Neural progenitor cell (in vitro differentiated cells): ENCODE measurements at places on chromosomes 16 and 17. TPM values are rescaled to one million over a fixed set of nuclear protein-coding genes. Genes with fewer than 3 reads are reported as not detected.

The CIBAR2 gene
- total RNA-seq = 0.43 TPM in 1 of 2 replicates, not detected in the other

The CD300H gene
- total RNA-seq = not detected in 2 replicates

The GAST gene
- not detected in 2 replicates for total RNA-seq

The GFAP gene
- total RNA-seq = 0.45 and 0.46 TPM in 2 replicates

The KCNJ18 gene
- total RNA-seq = not detected in 2 replicates

The KRT33A gene
- total RNA-seq = not detected in 2 replicates

The ZFP90 gene
- total RNA-seq = 63.6 and 69.1 TPM in 2 replicates

The SLC5A10 gene
- not detected in 2 replicates for total RNA-seq

The PPP4C gene
- total RNA-seq = 93.3 and 166 TPM in 2 replicates

The CNEP1R1 gene
- 37.9 and 52.7 TPM in 2 replicates for total RNA-seq

The ERBB2 gene
- 75.2 and 116 TPM in 2 replicates for total RNA-seq

GRCh38 chr17:81143200-81143527 is 22.1 kb upstream of the PVALEF start:
- DNase-seq = no peak

DNA sequence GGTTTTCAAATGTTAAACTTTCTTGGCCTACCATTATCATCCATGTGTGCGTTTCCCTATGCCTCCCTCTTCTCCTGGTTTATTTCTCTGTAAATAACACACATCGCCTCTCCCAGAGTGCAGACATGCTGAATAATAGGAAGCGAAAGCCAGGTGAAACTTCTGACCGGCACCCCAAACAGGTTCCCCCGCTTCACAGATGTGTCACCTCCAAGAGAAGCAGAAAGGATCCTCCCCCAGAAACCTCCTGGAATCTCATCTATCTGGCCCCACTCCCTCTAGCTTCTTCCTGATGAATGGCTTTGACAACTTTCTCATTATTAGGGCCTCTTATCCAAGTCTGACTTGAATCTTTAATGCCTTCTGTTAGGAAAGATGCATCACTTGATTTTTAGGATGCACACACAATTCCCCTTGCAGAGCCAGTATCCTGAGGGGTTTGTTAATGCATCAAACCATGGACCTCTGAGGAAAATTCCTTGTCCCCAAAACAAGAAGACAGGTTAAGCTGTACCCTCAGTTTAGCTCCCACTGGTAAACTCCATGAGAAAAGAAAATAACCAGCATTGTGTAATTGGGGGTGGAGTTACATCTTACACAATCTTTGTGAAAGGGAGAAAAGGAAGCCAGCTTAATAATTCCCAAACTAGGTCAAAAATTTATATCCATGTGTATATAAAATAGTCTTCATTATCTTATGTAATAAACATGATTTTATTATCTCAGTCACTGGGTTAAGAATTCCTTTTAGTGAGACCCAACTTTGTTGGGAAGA is 20.1 kb upstream of the HYDIN start:
- no peak for DNase-seq

GRCh38 chr16:85421338-85422195 is 191.6 kb upstream of the GSE1 start:
- DNase-seq = no peak

- no peak for DNase-seq
These were observed 20.8 kb upstream of the DNAH17 start for GRCh38 chr17:78598013-78598471.

DNA sequence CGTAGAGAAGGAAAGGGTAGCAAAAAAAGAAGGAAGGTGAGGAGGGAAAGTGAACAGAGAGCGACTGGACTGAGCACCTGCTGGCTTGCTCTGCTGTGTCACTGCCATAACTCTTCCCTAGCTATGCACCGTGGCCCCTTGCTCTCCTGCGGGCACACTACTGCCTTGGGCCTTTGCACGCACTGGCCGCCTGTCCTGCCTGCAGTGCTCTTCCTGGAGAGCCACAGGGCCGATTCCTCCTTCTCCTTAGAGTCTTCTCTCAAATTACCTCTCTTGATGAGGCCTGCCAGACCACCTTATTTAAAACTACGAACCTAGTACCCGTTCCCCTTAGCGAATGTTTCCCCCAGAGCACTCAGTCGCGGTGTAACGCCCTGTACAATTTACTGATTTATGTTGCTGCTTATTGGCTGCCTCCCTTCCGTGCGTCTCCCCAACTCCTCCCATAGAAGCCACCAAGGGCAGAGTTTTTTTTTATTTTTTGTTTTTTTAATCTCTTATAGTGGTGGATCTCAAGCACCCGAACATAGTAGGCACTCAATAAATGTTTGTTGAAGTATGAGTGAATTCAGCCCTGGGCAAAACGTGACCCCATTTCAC is 70.3 kb downstream of the RAI1 start:
- DNase-seq = no peak

GRCh38 chr16:62562121-62562520 is 525.9 kb upstream of the CDH8 start:
- DNase-seq = no peak

GRCh38 chr17:37884516-37884915 is 39.7 kb upstream of the TBC1D3K start:
- DNase-seq = no peak

GRCh38 chr16:67470359-67470758 is 10.6 kb downstream of the ATP6V0D1 start:
- no peak for DNase-seq

DNA sequence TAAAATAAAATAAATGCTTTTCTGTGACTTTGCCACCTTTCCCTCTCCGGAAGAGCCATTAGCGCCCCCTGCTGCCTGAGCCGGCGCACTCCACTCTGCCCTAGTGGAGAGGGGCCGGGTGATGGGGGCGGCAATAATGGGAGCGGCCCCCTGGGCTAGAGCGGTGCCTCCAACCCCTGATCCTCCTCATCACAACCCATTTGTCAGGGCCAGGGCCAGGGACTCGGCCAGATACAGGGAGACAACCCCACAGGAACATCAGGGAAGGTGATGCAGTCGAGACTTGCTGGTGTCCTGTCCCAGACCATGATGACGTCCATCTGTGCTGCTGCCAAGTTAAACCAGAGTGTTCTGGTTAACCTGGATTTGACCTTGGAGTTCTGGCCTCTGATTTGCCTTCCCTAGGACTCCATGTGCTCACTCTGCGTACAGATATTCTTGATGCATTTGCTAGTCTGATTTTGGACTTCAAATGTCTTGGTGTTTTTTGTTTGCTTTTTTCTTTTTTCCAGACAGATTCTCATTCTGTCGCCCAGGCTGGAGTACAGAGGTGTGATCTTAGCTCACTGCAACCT is 46.1 kb upstream of the BPTF start:
- peak; percentile 65 for DNase-seq

DNA sequence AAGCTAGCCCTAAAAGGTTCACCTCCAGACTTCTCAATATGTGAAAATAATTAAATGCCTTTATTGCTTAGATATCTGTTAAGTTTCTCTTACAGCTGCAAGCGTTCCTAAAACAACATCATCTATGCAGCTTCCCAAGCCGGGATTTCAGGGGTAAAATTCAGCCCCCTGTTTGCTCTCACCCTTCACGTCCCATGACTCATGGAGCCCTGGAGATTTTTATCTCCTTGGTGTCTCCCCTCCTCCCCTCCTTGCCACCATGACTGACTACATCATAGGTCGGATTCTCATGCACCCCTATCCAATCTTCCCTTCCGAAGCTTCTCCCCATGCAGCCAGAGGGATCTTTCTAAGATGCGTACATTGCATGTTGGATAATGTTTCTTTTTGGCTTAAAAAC is 21.0 kb upstream of the CACNG4 start:
- DNase-seq = no peak

- no peak for DNase-seq
These were observed 205.7 kb downstream of the TANC2 start for GRCh38 chr17:63171428-63172393.

DNA sequence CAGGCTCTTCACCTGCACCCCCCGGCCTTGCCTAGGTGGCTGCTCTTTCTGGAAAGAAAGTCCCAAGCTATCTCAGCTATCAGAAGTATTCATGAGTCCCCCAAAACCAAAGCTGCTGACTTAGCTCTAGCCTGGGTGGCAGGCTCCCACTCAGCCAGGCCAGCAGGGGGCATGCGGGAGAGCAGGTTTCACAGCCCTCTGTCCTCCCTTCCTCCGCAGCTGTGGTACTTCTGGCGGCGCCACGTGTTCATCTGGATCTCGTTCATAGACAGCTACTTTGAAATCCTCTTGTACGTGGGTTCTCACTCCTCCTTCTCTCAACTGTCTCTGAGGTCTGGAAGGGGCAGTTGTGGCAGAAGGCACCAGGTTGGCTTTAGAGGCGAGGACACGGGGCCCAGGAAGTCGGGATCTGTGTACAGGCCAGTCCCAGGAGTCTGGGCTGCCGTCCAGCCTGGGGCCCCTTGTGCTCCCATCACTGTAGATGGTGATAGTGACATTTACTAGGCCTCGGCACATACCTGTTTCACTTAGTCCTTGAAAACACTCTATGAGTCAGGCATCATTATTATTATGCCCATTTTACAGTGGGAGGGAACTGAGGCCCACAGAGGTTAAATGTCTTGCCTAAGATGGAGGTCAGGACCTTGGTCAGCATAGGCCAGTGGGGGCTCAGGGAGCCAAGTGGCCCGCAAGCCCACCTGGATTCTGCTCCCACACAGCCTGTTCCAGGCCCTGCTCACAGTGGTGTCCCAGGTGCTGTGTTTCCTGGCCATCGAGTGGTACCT is 12.9 kb downstream of the TRPV2 start:
- peak; percentile 68 for DNase-seq

DNA sequence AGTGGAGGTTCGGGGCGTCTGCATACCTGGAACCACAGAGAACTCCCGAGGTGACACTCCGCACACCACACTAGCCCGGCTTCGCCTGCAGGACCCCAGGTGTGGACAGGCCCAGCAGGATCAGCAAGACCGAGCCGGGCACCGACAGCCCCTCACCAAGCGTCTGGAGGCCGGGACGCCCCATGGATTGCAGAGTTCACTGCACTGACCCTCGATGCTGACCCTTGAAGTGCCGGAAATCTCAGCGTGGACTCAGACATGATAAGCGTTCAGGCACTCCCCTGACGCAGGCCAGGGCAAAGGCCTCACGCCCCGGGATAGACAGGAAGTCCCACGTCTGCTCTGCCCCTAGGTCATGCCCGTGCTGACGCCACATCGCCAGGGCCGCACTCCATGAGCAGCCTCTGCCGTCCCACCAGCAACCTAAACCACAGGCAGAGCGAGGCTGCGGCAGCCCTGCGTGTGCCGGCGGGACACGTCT is 26.0 kb downstream of the ACSF3 start:
- no peak for DNase-seq
